ENCODE measurements at places on chromosomes 4 and X. TPM values are rescaled to one million over a fixed set of nuclear protein-coding genes. Genes with fewer than 3 reads are reported as not detected.

Gene BLOC1S4
- 6.3 TPM for total RNA-seq

Gene EVC2
- total RNA-seq = 5.2 TPM

Gene COQ2
- 11.0 TPM for total RNA-seq

Gene FAM156A
- 3.7 TPM for total RNA-seq

Gene CXorf49
- not detected for total RNA-seq

Gene SLC9A7
- total RNA-seq = 13.0 TPM

Gene SOWAHB
- total RNA-seq = under 0.01 TPM

Gene PPP2R2C
- total RNA-seq = not detected

Gene IL2RG
- total RNA-seq = 1.0 TPM

Gene TKTL2
- under 0.01 TPM for total RNA-seq

Gene REPS2
- 7.8 TPM for total RNA-seq

Gene RBMX
- 173 TPM for total RNA-seq

Gene HMX1
- not detected for total RNA-seq

Gene LINC00632
- 6.8 TPM for total RNA-seq

Gene EVC
- total RNA-seq = 19.8 TPM

Gene FABP2
- not detected for total RNA-seq

Gene ATP1B4
- 220 TPM for total RNA-seq

All from skeletal muscle tissue (tissue), 5 donors.